ENCODE measurements at places on chromosomes 16 and 17.
A peak's percentile ranks its signal among the peaks of the same experiment; 100 is the strongest.

- H3K36me3 ChIP-seq = peaks cover 41% of the 10 kb centered on the region
- H3K4me3 ChIP-seq = peak overlapping the region; percentile 97
- no peaks in the 10 kb centered on the region for H3K27me3 ChIP-seq
- peak; percentile 31 for DNase-seq
- peaks cover 49% of the 10 kb centered on the region for H3K4me1 ChIP-seq
These were observed 514 bp downstream of the UBFD1 start for GRCh38 chr16:23557779-23558702.

- peak overlapping the region; percentile 59 for H3K27ac ChIP-seq
- H3K36me3 ChIP-seq = peaks cover 4% of the 10 kb centered on the region
- H3K4me1 ChIP-seq = peaks cover 16% of the 10 kb centered on the region
- no peak overlapping the region for H3K4me3 ChIP-seq
These were observed 16.1 kb downstream of the G6PC3 start for GRCh38 chr17:44086364-44087311.

DNA sequence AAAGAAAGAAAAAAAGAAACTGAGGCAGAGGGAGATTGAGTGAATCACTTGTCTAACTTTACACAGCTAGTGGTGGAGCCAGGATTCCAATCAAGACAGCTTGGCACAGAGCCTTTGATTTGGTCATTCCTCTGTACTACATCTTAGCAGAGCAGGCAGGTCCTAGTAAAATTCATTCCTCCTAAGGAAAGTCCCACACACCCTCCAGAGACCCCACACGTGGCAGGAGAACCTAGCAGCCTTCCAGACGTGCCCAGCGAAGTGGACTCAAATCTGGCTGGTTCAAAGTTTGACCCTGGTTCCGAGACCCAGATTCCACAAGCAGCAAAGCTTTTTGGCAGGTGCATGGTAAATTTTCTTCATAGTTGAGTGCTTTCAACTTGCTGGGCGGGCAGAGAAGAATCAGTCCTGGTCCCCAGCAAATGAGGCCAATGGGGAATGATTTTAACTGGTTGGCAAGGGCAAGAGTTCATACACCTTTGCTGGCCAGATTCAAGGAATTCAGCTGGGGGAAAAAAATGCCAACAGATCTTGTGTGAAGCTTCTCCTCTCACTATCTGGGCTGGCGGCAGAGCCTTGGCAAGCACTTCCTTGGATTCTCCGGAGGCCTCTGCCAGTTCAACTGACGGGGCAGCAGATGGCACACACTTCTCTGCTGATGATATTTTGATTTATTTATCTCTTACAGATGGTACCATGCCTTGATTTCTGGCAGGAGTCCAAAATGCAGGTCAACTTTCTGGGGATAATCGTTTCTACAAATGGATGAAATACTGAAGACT is 82.4 kb downstream of the GSG1L start:
- H3K4me3 ChIP-seq = no peak overlapping the region
- H3K27ac ChIP-seq = no peak overlapping the region
- no peak for DNase-seq
- no peaks in the 10 kb centered on the region for H3K36me3 ChIP-seq
- H3K27me3 ChIP-seq = peaks cover 9% of the 10 kb centered on the region

- no peaks in the 10 kb centered on the region for H3K27me3 ChIP-seq
- no peak for DNase-seq
- no peak overlapping the region for H3K4me3 ChIP-seq
- peaks cover 6% of the 10 kb centered on the region for H3K4me1 ChIP-seq
- no peak overlapping the region for H3K27ac ChIP-seq
These were observed 38.0 kb upstream of the MNT start for GRCh38 chr17:2438823-2439222.

DNA sequence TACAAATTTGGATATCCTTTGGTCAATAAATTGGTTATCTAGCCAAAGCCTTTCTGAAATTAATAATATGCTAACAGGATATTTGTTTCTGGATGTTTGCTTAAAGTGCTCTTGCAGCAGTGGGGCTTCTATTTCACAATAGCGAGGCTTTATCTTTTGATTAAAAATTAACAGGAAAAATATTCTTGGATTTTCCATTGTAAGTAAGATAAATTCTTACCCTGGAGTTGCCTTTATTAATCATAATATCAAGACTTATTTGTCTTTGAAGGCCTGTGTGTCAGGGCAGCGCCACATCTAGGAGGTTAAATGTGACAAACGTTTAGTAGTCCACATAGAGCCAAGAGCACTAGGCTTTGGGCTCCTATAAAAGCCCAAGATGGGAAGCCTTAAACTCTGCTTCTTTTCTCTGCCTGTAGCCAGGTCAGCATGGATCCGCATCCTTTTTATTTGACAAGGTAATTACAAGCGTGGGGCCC is 5.3 kb downstream of the TMEM97 start:
- peaks cover 35% of the 10 kb centered on the region for H3K4me1 ChIP-seq
- H3K27ac ChIP-seq = no peak overlapping the region
- H3K27me3 ChIP-seq = no peaks in the 10 kb centered on the region
- H3K36me3 ChIP-seq = peaks cover 45% of the 10 kb centered on the region
- H3K4me3 ChIP-seq = no peak overlapping the region
- no peak for DNase-seq

DNA sequence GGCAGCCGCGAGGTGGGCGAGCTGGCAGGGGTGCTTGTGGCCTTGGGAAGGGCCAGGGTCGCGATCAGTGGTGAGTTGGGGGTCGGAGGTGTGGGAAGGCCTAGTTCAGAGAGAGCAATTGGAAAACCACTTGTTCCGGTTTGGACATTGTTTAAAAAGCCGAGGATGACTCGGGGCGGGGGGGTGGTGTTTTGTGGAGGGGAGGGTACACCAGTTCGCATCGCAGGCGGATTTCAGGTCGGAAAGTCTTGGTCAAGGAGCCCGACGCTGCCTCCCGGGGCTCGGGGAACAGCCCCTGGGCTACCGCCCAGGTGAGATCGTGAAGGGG is 66.4 kb downstream of the KPNA2 start:
- peak overlapping the region; percentile 79 for H3K4me3 ChIP-seq
- no peaks in the 10 kb centered on the region for H3K27me3 ChIP-seq
- H3K27ac ChIP-seq = peak overlapping the region; percentile 70
- H3K4me1 ChIP-seq = peaks cover 39% of the 10 kb centered on the region
- peaks cover 3% of the 10 kb centered on the region for H3K36me3 ChIP-seq

DNA sequence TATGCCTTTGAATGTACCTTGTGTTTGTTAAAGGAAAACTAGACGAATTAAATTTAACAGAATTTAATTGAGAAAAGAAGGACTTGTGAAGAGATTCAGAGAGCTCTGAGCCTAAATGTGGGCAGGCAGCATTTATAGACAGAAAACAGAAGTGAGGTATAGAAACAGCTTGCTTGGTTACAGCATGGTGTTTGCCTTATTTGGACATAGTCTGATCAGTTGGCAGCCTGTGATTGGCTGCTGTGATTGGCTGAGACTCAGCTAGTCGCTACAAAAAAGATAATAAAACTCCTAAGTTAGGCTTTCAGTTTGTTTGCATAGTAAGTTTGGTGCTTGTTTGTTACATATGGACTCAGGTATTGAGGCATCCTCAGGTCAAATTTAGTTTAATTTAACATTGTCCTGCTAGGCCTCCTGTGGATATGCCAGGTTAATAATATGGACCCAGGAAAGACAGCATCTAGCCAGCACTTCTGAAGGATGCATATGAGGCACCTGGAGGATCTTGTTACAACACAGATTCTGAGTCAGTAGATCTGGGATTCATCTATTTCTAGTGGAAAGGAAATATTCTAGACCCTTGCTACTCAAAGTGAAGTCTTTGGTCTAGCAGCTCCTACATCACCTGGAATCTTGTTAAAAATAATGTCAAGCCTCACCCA is 43.4 kb downstream of the SLFN5 start:
- H3K4me1 ChIP-seq = peaks cover 39% of the 10 kb centered on the region
- no peaks in the 10 kb centered on the region for H3K36me3 ChIP-seq
- H3K27me3 ChIP-seq = no peaks in the 10 kb centered on the region
- peak overlapping the region; percentile 16 for H3K4me3 ChIP-seq

GRCh38 chr16:68936736-68937631 is 93.7 kb downstream of the TANGO6 start:
- no peaks in the 10 kb centered on the region for H3K4me1 ChIP-seq
- peaks cover 25% of the 10 kb centered on the region for H3K36me3 ChIP-seq
- DNase-seq = no peak
- no peak overlapping the region for H3K27ac ChIP-seq
- no peak overlapping the region for H3K4me3 ChIP-seq

DNA sequence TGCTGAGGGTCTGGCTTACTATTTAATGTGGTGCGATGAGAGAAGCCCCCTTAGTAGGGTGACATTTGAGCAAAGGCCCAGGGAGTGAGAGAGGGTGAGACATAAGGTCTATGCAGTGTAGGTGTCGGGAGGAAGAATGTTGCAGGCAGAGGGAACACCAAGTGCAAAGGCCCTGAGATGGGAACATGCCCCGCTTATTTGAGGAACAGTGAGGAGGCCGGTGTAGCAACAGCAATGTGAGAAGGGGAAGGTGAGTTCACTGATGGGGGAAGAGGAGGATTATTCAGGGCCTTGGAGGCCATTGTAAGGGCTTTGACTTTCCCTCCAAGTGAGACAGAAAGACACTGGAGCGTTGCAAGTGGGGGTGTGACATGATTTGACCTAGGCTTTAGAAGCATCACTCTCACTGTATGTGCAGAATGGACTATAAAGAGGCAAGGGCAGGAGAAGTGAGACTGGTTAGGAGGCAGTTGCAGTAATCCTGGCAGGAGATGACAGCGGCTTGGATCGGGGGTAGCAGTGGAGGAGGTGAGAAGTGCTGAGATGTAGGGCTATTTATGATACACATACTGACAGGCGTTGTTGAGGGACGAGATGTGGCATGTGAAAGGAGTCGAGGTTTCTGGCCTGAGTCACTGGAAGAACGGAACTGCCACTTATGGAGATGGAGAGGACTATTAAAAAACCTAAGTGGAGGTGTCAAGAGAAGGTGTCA is 145.3 kb downstream of the SPECC1 start:
- peak; percentile 21 for DNase-seq
- peaks cover 8% of the 10 kb centered on the region for H3K27me3 ChIP-seq
- H3K36me3 ChIP-seq = no peaks in the 10 kb centered on the region
- H3K4me1 ChIP-seq = peaks cover 6% of the 10 kb centered on the region

- no peak overlapping the region for H3K27ac ChIP-seq
- peaks cover 4% of the 10 kb centered on the region for H3K27me3 ChIP-seq
- H3K4me3 ChIP-seq = no peak overlapping the region
- no peaks in the 10 kb centered on the region for H3K36me3 ChIP-seq
- H3K4me1 ChIP-seq = no peaks in the 10 kb centered on the region
- DNase-seq = no peak
These were observed 26.1 kb upstream of the ABCA8 start for GRCh38 chr17:68981288-68981687.

GRCh38 chr17:66904760-66905624 is 59.5 kb upstream of the CACNG4 start:
- no peak for DNase-seq
- no peak overlapping the region for H3K27ac ChIP-seq
- H3K27me3 ChIP-seq = peaks cover 3% of the 10 kb centered on the region
- no peak overlapping the region for H3K4me3 ChIP-seq
- H3K4me1 ChIP-seq = peaks cover 6% of the 10 kb centered on the region
